AML-193 (cell line): ENCODE measurements at places on chromosomes 2 and 18.

- DNase-seq, result no peak
Measured at GRCh38 chr18:49456794-49457193, 3.7 kb downstream of the DYM start.

- no peak for DNase-seq
Measured at GRCh38 chr2:5691221-5691984, 781 bp upstream of the SOX11 start.

DNA sequence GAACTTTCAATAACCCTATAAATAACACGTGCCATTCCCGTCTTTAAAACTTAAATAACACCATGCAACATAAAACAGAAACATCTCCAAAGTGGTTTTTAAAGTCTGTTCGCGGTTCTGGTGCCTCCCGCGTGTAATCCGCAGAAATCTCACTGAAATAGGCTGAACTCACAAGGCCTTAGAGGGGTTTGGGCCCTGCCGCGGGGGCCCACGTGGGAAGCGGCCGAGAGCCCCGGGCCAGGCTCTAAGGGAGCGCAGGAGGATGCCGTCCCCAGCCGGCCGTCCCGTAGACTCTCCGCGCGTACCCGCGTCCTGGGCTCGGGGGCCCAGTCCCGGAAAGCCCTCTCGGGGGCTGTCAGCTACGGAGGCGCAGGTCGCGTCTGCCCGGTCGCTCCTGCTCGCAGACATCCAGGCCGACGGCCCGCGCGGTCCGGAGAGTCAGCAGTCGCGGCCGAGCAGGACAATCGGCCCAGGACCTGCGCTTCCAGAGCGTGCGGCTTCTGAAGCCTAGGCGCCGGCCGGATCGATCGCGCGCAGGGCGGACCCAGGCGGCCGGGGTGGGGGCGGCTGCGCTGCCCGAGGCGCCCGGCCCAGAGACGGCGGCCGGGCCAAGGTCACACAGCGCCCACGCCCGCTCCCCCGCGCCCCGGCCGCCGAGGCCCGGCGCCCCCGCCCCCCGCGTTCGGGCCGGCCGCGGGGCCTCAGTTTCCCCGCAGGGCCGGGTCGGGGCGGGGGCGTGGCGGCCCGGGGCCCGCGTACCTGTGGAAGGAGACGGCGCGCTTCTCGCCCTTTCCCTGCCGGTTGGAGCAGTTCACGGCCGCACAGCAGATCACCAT, 558 bp downstream of the THAP4 start:
- DNase-seq, result no peak

- DNase-seq, result no peak
Measured at GRCh38 chr2:176161825-176162626, 4.9 kb downstream of the HOXD3 start.

DNA sequence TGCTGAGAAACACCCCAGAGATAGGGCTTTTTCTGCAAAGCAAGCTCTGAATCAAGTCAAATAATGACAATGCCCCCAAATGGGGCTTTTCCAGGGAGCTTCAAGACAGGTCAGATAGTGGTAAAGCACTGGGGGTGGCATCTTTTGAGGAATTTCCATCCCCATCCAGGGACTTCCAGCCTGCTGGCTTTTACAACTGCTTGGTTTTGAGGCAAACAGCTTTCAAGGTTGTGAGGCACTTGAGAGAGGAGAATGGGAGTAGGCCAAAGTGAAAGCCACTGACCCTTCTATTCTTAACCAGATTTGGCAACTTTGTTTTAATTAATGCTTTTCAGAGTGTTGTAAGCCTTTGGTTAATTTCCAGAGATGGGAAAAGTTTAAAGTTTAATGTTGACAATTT, 762.0 kb upstream of the POU3F3 start:
- DNase-seq, result no peak

DNA sequence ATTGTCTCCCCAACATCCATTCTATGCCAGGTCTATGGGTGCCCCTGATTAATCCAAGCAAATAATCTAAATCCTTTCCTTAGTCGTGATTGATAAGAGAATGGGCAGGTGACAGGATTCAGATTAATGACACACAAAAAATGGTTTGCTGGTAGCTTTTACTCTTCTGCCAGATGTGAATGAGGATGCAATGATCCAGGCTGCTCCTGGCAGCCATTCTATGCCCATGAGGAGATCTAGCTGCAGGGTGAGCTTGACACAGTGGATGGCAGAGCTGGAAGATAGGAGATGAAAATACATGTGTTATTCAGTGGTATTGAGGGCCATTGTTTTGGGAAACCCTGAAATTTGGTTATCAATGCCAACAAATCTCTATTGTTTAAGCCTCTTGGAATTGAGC, 69.7 kb downstream of the ACYP2 start:
- no peak for DNase-seq

DNA sequence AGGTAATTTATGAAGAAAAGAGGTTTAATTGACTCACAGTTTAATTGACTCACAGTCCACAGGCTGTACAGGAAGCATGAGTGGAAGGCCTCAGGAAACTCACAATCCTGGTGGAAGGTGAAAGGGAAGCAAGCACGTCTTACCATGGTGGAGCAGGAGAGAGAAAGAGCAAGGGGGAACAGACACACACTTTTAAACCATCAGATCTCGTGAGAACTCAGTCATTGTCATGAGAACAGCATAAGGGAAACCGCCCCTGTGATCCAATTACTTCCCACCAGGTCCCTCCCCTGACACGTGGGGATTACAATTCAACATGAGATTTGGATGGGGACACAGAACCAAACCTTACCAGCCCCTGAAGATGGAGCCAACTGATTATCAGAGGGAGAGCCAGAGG, 11.2 kb upstream of the PUM2 start:
- DNase-seq, result no peak

DNA sequence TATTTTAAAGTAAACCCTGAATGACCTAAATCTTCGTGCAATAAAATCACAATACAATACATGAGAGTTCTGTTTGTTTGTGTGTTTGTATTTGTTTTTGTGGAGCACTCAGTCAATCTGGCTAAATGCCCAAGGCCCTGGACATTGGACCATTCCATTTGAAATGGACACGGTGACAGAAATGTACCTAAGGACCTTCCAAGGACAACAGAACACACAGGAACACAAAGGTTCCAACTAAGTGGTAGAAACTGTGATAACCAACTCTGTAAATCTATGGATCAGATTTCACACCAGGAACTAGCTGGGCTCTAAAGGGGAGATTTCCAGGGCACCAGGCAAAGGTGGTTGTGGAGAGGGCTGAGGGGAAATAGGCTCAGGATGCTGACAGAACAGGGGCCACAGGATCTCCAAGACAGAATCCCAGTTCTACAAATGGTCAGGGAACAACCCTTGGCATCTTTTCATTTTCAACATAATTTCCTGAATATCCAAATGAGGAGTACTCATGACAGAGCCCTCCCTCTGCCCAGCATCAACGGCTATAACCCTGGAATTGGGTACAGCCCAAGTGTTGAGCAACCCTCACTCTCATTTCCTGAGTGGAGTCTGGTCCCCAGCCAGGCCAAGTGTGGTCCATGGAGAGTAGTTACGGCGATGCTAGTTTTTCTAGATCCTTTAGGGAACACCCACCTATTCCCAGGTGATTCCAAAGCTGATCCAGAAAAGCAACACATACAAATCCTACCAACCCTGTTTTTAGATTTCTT, 78.4 kb downstream of the NCKAP5 start:
- DNase-seq, result no peak

DNA sequence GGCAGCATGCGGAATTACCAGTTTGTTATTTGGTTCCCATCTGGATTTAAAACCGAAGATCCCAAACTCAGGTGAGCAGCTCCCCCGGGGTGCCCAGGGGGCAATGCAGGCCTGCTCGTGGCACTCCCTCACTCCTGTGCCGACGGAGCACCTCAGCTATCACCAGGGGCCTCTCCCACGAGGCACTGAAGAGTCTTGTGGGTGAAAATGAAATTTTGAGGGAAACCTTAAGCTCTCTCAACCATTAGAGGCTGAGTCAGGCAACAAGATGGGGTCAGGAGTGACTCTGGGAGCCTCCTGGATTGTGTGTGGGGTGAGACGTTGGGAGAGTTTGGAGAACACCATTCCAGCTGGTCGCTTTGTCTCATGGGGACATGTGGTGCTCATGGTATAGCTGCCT, 189.0 kb downstream of the PRKCE start:
- no peak for DNase-seq

GRCh38 chr18:36623681-36624190, 205.1 kb downstream of the TPGS2 start:
- no peak for DNase-seq

GRCh38 chr2:52260904-52261303, 1229.0 kb upstream of the NRXN1 start:
- no peak for DNase-seq

GRCh38 chr2:10185046-10185445, 62.5 kb downstream of the RRM2 start:
- DNase-seq, result no peak

GRCh38 chr2:159982270-159982669, 80.1 kb downstream of the PLA2R1 start:
- no peak for DNase-seq

- no peak for DNase-seq
Measured at GRCh38 chr2:104853534-104854497, at the start of gene POU3F3. Gene POU3F3 (plus strand): TSS chr2:104854115. CDS start chr2:104855511, 1,396 bp downstream.
